Liver (tissue), 10 donors: ENCODE measurements at places on chromosomes 5 and 9.

GRCh38 chr9:88578121-88579049, 43.4 kb downstream of the NXNL2 start:
- peak; percentile 88 for DNase-seq

- peak; percentile 40 for DNase-seq
These were observed 524.2 kb upstream of the DAB2 start for GRCh38 chr5:39948867-39949468.

- DNase-seq: no peak
These were observed 7.3 kb downstream of the ISCA1 start for GRCh38 chr9:86274821-86275643.

DNA sequence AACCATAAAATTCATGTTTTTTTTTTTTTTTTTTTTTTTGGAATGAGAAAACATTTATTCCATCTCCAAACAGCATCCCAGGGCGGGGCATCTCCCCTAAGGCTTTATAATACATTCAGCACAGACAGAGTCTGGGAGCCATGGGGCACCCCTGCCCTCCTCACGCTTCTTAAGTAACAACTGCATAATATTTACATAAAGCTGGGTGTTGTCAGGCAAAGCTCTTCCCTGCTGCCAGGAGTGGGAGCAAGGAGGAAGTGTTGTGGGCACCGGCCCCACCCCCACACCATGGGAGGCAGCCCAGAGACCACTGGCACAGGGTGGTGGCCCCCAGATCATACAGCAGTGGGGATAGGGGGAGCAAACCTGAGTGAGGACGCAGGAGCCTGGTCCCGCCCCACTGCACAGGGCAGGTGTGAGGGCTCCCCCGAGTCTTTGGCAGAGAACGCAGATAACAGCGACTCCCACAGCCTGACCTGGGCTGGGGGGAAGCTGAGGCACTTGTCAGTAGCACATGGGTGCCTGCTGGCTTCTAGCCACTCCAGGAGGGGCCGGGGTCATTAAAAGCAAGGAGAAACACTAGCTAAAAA, 86.1 kb upstream of the CEP78 start:
- DNase-seq: no peak

- no peak for DNase-seq
These were observed 98.6 kb downstream of the GNAQ start for GRCh38 chr9:77933019-77933418.

DNA sequence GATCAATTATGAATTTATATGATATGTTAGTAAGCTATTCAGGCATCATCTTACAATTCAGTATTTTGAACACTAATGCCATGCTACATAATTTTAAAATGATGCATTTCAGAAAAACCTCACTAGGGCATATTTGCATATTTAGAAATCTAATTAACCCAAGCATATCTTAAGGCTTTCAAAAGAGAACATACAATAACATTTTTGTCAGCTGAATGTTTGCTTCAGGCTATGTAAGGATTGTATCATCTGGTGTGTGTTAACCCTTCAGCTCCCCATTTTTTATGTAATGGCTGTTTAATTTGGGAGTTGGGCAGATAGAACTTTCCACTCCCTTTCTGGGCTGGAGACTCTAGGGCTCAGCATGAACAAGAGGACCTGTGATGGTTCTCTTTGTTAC, 299.1 kb upstream of the EFNA5 start:
- DNase-seq: no peak

GRCh38 chr5:117794847-117795246, 1193.5 kb downstream of the DTWD2 start:
- DNase-seq: no peak

DNA sequence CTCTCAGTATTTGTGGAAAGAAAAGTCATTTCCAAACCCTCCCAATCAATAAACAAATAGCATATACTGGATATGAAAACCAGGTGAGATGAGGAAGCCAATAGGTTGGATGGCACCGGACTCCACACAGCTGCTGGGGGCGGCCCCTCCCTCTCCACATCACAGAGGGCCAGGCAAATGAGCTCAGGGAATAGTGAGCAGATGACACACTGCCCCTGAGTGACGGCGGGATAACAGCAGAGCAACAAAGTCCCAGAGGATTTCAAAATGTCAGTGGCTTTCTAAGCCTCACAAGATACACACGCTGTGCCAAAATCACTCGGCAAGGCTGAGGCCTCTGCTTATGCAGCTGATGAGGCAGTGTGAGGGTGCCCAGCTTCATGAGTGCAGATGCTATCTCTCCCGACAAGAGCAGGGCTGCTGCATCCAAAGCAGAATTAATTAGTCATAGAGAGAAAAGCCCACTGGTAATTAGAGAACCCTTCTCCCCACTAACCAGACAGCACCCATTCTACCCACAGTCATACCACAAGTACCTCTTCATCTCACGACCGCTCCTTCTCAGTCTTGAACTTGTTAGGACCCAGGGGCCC, 235.0 kb upstream of the NFIL3 start:
- DNase-seq: no peak

DNA sequence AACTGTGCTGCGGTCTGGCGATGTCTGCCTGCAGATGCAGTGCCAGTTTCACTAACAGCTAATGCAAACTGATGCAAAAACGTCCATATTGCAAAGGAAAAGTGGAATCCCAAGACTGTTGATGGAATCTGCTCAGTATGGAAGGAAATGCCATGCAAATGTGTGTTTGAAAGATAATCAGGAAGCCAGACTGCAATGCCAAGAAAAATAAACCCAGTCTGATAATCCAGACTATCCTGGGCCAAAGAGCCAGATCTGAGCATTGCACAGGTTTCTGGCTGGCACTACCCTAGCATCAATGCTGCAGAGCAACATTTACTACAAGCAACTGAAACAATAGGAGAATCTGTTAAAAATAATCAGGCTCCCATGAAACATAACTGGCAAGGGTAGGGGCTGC, 130.3 kb downstream of the FSTL4 start:
- no peak for DNase-seq

GRCh38 chr5:137040641-137041340, 458.3 kb downstream of the SPOCK1 start:
- DNase-seq: no peak

DNA sequence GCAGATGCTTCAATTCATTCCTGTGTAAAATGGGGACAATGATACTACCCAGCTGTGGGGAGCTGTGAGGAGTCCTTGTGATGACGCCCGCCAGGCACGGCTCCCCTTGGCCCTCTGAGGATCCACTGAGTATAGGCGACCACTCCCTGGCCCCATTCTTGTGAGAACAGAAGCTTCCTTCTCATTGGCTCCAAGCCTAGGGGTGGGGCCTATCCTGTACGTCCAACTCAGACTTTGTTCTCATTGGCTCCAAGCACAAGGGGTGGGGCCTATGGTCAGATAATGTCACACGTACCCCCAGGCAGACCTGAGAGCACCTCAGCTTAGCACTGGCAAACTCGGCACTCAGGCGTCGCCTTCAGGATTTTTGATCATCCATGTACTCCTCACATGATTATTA, 232.9 kb upstream of the MVB12B start:
- DNase-seq: no peak

- DNase-seq: no peak
These were observed 140.4 kb upstream of the CDH6 start for GRCh38 chr5:31052937-31053658.

GRCh38 chr9:129561594-129562281, 59.2 kb downstream of the C9orf50 start:
- no peak for DNase-seq

DNA sequence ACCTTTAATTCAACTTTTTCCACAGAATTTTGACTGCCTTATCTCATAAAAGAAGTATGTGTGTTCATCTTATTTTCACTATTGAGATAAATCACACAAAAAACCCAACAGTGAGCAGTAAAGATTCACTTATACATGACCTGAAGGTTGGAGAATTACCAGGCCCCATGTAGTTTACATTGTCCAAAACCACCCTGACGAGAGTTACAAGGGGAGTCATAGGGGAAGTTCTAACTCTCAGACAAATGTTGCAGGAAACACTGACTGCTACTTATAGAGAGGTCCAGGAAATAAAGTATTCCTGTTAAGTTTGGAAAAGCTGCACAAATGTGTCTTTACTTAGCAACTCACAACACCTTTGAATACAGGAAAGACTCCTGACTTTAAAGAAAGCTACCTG, 14.1 kb downstream of the SPATA9 start:
- DNase-seq: no peak

- no peak for DNase-seq
These were observed 82.6 kb upstream of the PHYKPL start for GRCh38 chr5:178314961-178315820.

- DNase-seq: peak; percentile 44
These were observed 208.6 kb downstream of the EPB41L4A start for GRCh38 chr5:112210430-112211005.

- DNase-seq: no peak
These were observed 37.4 kb downstream of the RASGEF1C start for GRCh38 chr5:180171568-180172094.

DNA sequence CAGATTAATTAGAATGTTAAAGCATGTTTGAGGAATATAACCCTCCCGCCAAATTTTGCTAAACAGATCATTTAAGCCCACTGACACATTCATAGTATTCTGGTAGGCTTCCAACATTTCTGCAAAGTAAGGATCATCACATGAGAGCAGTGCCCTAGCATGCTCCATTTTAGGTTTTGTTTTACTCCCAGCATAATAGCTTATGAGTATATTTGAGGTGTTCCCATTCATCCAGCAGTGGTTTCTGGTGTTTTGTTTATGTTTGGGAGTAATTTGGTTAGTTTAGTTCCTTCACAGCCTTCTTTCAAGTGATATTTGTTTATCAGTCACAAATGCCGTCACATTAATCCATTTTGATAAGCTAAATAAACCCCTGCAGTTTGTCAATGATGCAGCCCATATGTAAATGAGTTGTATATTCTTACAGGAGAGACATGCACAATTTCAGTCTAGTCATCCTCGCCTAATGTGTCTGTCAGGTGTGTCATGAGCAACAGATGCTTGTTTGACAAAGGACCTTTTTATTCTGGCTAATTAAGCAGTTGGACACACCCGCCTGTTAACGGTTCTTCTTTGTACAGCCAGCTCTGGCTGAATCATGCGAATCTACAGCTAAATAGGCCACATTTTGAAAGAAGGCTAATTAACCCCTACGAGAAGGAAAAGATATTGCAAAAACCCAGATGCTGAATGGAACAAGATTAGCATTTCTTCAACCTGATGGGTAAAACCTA, 124.4 kb downstream of the RFX3 start:
- no peak for DNase-seq

DNA sequence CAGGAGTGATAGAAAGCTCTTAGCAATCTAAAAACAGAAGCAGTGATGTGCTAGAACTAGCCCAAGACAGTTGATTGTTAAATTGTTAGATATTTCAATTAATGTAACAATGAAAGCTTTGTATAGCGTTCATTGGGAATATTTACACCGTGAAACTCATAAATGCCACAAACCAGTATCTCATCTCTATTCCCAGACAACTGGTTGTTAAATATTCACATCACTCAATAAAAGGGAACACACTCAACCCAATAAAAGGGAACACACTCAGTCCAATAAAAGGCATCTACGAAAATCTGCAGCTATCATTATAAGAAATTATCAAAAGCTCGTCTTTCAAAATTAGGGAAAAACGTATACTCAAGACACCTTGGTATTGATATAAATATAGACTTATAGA, 270.9 kb downstream of the CYLC2 start:
- DNase-seq: no peak

- no peak for DNase-seq
These were observed 445.9 kb downstream of the CHSY3 start for GRCh38 chr5:130350131-130350530.

GRCh38 chr9:103243553-103243952, 248.4 kb downstream of the CYLC2 start:
- no peak for DNase-seq

GRCh38 chr5:166883016-166883415, 1408.4 kb upstream of the WWC1 start:
- no peak for DNase-seq

- no peak for DNase-seq
These were observed at the start of gene NRG2 for GRCh38 chr5:140042643-140043507. NRG2 (minus strand) TSS chr5:140043299.

GRCh38 chr5:82183828-82184227, 94.3 kb downstream of the RPS23 start:
- no peak for DNase-seq

DNA sequence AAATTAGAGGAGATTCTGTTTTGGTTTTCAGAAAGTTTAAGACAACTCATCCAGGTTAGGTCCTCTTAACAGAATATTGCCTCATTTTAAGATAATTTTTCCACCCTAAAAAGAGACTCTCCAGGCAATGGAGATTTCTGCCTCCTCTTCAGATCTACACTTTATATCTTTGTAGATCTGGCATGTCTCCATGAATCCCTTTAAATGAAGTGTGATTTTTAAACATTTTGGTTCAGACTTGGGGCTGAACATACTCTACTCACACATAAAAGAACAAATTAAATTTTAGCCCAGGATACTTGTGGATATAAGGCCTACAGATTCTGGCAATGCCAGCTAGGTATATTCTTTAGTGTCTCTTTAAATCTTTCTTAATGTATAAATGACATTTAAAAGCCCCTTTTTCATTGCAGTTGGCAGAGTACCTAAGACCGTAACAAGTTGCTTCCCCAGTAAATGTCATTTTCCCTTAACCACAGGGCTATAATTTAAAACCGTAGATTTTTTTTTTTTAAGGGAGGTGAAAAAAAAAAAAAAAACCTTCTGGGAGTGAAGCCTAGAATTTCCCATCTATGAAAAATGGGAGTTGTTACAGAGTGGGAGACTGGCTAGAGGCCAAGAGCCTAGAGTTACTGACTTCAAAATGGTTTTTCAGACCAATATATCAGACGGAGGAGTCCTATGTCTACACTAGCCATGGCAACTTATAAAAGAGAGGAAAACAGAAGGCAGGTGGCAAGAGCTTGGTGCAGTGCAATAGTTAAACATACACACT, 207.8 kb upstream of the TARS1 start:
- no peak for DNase-seq

DNA sequence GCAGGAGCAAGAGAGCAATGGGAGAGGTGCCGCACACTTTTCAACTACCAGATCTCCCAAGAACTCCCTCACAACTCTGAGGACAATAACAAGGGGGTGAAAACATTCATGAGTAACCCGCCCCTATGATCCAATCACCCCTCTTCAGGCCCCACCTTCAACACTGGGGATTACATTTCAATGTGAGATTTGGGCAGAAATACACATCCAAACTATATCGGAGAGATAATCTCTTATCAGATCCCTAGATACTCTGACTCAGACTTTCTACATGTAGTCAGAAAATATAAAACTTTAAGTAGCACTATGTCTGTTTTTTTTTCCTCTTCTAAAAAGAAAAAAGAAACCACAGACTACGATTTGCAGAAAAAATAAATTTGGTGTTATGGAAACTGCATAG, 1595.9 kb upstream of the NUDT12 start:
- DNase-seq: no peak

DNA sequence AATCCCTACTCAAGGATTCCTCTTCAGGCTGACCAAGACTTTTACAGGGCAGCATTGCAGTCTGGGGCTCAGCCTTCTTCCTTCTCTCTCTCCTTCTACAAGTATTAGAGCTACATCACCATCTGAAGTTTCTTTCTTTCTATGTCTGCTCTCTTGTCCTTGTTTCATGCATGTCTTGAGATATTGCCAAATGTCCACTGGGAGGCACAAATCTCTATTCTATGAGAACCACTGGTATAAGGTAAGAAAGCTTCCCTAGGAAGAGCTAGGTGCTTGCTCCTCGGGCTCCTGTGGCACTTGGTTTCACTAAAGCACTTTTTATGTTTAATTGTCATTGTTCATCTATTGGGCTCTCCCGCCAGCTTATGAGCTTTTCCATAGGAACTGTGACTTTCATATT, 289.2 kb upstream of the PCSK5 start:
- no peak for DNase-seq
